ENCODE measurements at places on chromosomes 11 and 22. TPM values are rescaled to one million over a fixed set of nuclear protein-coding genes. Genes with fewer than 3 reads are reported as not detected.

DNA sequence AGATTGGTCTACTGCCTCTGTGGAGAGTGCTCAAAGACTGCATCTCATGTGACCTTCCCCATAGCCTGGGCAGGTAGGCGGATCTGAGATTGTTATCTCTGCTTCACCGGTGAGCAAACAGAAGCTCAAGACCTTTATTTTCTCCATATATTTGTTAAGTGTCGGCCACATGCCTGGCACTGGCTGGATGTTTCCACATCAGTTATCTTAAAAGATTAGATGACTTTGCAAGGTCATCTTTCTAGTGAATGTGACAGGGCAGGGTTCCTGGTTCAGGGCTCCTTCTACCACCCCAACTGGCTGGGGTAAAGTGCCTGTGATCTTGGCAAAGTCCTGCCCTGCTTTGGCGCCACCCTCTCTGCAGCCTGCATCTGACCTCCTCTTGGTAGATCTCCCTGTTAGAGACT, 125.0 kb downstream of the CCDC81 start:
- H3K27me3 ChIP-seq: no peaks in the 10 kb centered on the region
- H3K4me1 ChIP-seq: no peaks in the 10 kb centered on the region
- no peak overlapping the region for H3K4me3 ChIP-seq
- no peak for DNase-seq

DNA sequence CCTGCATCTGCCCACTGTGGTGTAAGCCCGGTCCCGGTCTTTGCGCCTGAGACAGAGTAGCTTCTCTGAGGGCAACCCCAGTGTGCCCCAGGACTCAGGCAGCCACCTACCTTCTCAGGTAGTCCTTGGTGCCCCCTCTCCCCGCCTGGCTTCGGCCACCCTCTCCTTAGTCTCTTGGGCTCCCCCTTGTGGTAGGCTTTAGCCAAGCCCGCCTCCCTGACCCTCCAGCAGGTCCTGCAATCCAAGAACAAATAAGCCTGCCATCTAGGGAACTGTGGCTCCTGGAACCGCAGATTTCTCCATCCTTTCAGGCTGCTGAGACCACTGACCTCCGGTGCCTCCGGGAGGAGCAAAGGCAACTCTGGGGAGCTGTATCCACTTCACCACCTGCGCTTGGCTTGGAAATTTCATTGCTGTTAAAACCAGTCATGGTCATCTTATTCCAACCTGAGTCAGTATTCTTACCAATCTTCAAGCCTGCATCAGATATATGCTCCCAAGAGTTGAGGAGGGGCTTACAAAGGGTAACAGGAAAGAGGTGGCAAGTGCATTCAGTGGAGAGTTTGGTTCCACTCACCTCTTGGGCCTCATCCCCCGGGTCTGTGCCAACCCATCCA, 52.8 kb upstream of the TENM4 start:
- peak; percentile 33 for DNase-seq
- H3K27ac ChIP-seq: no peak overlapping the region
- no peaks in the 10 kb centered on the region for H3K4me1 ChIP-seq
- peaks cover 25% of the 10 kb centered on the region for H3K27me3 ChIP-seq

OR6T1 gene
- polyA plus RNA-seq: not detected

DNAJB13 gene
- not detected for polyA plus RNA-seq

DNA sequence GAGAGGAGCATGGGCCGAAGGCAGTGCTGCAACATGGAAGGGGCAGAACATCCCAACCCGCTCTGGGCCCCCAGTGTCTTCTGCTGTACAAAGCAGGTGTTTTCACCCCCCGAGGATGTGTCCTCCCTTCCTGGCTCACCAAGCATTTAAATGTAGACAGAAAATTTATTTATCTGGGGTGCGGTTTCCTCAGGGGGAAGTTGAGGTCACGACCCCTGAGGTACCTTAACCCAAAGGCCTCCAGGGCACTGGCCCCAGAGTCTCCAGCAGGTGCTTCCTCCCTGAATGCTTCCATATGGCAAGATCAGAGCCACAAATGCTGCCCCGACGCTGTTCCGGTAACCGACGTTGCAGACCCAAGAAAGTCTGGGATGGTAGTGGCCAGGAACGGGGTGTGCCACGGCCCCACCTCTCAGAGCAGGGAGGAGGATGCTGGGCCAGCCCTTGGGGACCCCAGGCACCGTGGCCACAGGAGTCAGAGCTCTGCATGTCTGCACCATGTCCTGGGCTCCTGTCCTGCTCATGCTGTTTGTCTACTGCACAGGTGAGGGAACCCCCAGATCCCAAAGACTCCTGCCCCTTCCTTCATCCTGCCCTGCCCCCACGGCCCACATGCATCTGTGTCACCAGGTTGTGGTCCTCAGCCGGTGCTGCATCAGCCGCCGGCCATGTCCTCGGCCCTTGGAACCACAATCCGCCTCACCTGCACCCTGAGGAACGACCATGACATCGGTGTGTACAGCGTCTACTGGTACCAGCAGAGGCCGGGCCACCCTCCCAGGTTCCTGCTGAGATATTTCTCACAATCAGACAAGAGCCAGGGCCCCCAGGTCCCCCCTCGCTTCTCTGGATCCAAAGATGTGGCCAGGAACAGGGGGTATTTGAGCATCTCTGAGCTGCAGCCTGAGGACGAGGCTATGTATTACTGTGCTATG, at the start of gene VPREB1:
Gene VPREB1, plus strand, starts transcription at position 471 of the 935 bp plus-strand sequence. Its CDS starts 28 bp downstream, at position 499.
- no peak for DNase-seq
- H3K4me3 ChIP-seq: peak within 1 kb of the TSS; percentile 91
- no peaks in the 10 kb centered on the region for H3K36me3 ChIP-seq
- no peaks in the 10 kb centered on the region for H3K27me3 ChIP-seq
- peak within 1 kb of the TSS; percentile 79 for H3K27ac ChIP-seq

DNA sequence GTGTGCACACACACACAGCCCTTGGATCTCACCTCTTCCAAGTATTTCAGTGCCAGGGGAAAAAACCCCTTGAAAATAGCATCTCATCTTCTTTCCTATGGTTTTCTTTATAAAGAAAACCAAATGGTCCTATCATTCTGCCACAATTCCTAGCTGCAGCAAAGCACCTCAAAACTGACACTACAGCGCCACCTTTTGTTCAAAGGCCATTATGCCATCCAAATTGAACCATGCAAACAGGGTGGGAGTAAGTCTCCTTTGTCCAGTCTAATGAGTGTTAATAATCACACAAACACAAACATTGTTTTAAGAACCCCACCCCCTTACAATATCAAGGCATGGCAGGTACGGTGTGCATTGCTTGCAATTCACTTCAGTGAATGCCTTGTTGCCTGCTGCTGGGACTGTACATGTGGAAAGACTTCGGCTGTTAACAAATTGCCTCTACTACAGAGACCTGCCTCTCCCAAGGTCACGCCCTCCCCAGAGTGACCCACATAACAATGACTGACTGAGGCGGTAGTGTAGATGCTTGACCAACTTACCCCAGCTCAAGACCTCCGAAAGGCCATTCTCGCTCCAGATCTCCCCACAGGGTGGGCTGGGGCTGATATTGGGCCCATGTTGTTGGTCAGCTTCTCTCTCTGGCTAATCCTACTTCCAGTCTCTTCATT, 31.7 kb downstream of the FAM181B start:
- no peaks in the 10 kb centered on the region for H3K4me1 ChIP-seq
- DNase-seq: no peak
- H3K27ac ChIP-seq: no peak overlapping the region
- H3K4me3 ChIP-seq: no peak overlapping the region

- no peak for DNase-seq
- H3K4me3 ChIP-seq: no peak overlapping the region
- H3K27ac ChIP-seq: no peak overlapping the region
Observed at GRCh38 chr11:11318961-11319360, 34.1 kb downstream of the CSNK2A3 start.

EHF gene
- polyA plus RNA-seq: not detected

GRCh38 chr11:62974848-62975522, 9.8 kb downstream of the SLC22A6 start:
- H3K27me3 ChIP-seq: peaks cover 43% of the 10 kb centered on the region
- H3K36me3 ChIP-seq: no peaks in the 10 kb centered on the region
- no peak for DNase-seq
- H3K27ac ChIP-seq: no peak overlapping the region
- H3K4me3 ChIP-seq: no peak overlapping the region

GRCh38 chr11:67071420-67072284, 15.0 kb downstream of the RHOD start:
- H3K4me3 ChIP-seq: peak overlapping the region; percentile 47
- peak; percentile 44 for DNase-seq
- H3K27ac ChIP-seq: no peak overlapping the region
- peaks cover 4% of the 10 kb centered on the region for H3K4me1 ChIP-seq
- no peaks in the 10 kb centered on the region for H3K36me3 ChIP-seq

DNA sequence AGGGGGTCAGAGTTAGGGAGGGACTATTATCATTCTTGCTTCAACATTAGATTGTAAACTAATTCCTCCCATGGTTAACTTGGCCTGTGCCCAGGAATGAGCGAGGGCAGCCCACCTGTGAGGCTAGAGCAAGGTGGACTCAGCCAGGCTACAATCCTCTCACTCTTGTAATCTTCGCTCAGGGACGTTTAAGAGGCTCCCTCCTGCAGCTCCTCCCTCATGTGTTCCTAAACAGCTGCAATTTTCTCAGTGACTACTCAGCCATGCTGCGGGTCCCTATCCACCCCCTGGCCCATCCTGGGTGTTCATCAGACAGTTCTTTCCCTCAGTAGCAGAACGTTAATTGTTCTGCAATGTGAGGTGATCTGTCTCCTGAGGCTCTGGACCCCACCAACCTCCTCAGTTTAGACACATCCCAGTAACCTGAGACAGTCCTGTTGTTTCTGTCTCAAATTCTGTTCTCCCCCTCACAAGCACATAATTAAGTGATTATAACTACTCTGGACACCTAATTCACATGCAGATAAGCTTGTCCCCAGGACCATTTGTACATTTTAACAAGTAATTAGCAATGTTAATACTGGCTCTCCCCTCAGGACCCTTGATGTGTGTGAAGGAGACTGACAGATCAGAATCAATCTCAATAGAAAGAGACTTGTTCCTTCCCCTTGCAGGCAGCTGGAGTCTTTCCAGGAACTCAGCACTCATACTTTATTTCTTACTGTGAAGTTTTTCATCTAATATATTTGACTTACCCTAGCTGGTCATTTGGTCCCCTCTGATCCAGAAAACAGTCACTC, 337.2 kb upstream of the B3GAT1 start:
- no peak overlapping the region for H3K27ac ChIP-seq
- H3K27me3 ChIP-seq: peaks cover 6% of the 10 kb centered on the region
- H3K36me3 ChIP-seq: no peaks in the 10 kb centered on the region
- DNase-seq: no peak

- no peaks in the 10 kb centered on the region for H3K27me3 ChIP-seq
- no peaks in the 10 kb centered on the region for H3K4me1 ChIP-seq
- DNase-seq: no peak
- H3K36me3 ChIP-seq: peaks cover 37% of the 10 kb centered on the region
Observed at GRCh38 chr11:108144615-108145014, 23.2 kb downstream of the ACAT1 start.

- H3K27ac ChIP-seq: no peak overlapping the region
- DNase-seq: no peak
- peaks cover 62% of the 10 kb centered on the region for H3K27me3 ChIP-seq
- no peak overlapping the region for H3K4me3 ChIP-seq
- H3K4me1 ChIP-seq: peaks cover 20% of the 10 kb centered on the region
- no peaks in the 10 kb centered on the region for H3K36me3 ChIP-seq
Observed at GRCh38 chr11:27696961-27697360, 3.3 kb downstream of the BDNF start.

- no peaks in the 10 kb centered on the region for H3K27me3 ChIP-seq
Observed at GRCh38 chr22:39777716-39778454, 115.7 kb downstream of the ENTHD1 start.

TCN2 gene
- polyA plus RNA-seq: not detected

DNA sequence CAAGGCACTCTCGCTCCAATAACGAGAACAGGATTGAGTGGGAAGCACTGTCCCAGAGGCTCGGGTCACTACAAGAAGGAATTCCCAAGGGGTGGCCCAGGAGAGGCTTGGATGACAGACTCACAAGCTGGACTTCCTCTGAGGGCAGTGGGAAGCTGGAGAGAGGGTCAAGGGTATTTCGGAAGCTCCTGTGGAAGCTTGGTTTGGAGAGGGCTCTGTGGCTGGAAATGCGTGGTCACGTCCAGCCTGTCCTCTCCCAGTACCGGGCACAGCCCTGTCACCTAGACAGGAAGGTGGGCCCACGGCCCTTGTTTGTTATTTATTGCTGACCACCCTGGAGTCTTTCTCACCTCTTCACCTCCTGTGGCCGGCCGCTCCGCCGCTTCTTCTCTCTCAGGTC, 5.3 kb downstream of the SYNGR1 start:
- no peaks in the 10 kb centered on the region for H3K36me3 ChIP-seq
- H3K4me3 ChIP-seq: no peak overlapping the region
- H3K4me1 ChIP-seq: peaks cover 16% of the 10 kb centered on the region
- H3K27ac ChIP-seq: no peak overlapping the region

DNA sequence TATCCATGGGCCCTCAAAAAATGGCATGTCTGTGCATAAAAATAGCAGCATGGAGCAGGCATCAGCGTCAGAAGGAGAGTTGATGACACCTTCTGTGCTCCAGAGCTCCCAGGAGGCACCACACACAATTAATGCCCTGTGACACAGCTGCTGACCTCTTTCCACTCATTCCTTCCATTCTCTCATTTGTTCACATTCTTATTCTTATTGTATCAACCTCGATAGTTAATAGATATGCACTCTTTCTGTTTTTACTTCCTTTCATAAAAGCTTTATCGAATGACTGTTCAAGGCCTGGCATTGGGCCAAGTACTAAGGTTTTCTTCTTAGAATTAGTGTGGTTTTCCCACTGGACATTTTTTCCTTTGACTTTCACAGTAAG, 266.0 kb upstream of the MTNR1B start:
- DNase-seq: no peak
- H3K4me1 ChIP-seq: no peaks in the 10 kb centered on the region
- H3K36me3 ChIP-seq: no peaks in the 10 kb centered on the region
- no peaks in the 10 kb centered on the region for H3K27me3 ChIP-seq
- H3K4me3 ChIP-seq: no peak overlapping the region

OR5A1 gene
- not detected for polyA plus RNA-seq

GRCh38 chr11:83070044-83070701, 1.5 kb downstream of the RAB30 start:
- no peak overlapping the region for H3K4me3 ChIP-seq
- H3K27ac ChIP-seq: no peak overlapping the region
- H3K4me1 ChIP-seq: peaks cover 49% of the 10 kb centered on the region
- no peak for DNase-seq
- peaks cover 12% of the 10 kb centered on the region for H3K36me3 ChIP-seq
- no peaks in the 10 kb centered on the region for H3K27me3 ChIP-seq

- H3K27ac ChIP-seq: no peak overlapping the region
- no peak overlapping the region for H3K4me3 ChIP-seq
- H3K4me1 ChIP-seq: no peaks in the 10 kb centered on the region
- H3K36me3 ChIP-seq: no peaks in the 10 kb centered on the region
Observed at GRCh38 chr22:24693379-24693778, 81.1 kb downstream of the PIWIL3 start.

LMNTD2 gene
- 4.3 TPM for polyA plus RNA-seq

- no peak for DNase-seq
- no peaks in the 10 kb centered on the region for H3K4me1 ChIP-seq
- H3K27me3 ChIP-seq: no peaks in the 10 kb centered on the region
- H3K27ac ChIP-seq: no peak overlapping the region
- no peak overlapping the region for H3K4me3 ChIP-seq
Observed at GRCh38 chr11:22037505-22037904, 155.4 kb upstream of the ANO5 start.

GTSE1 gene
- polyA plus RNA-seq: 0.10 TPM
